Mesothelial cell of epicardium (in vitro differentiated cells): ENCODE measurements at places on chromosomes 3 and 15. TPM values are rescaled to one million over a fixed set of nuclear protein-coding genes. Genes with fewer than 3 reads are reported as not detected.

GRCh38 chr3:191972714-191973398 lies 511.9 kb downstream of the PYDC2 start:
- no peak for DNase-seq
- H3K27me3 ChIP-seq = no peaks in the 10 kb centered on the region
- no peaks in the 10 kb centered on the region for H3K36me3 ChIP-seq
- peaks cover 2% of the 10 kb centered on the region for H3K4me1 ChIP-seq

MESP2 gene
- total RNA-seq = 0.29 TPM in 1 of 3 replicates, not detected in the others

DNA sequence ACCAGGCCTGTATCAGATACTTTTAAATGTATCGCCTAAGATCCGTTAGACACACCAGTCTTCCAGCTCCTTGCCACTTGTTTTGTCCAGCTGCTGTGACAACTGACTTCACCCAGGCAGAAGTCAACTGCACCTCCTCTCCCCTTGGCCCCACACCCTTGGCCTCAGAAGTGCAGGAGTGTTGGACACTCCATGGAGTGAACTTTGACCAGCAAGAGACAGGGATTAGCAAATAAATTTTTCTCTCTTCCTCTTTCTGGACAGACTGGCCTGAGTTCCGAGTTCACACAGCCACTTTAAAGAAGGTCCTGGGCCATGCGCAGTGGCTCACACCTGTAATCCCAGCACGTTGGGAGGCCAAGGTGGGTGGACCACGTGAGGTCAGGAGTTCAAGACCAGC lies 2.9 kb upstream of the CLN6 start:
- H3K27ac ChIP-seq = no peak overlapping the region
- DNase-seq = no peak
- no peaks in the 10 kb centered on the region for H3K27me3 ChIP-seq

GRCh38 chr15:74958320-74958907 lies 1.8 kb upstream of the RPP25 start:
- H3K36me3 ChIP-seq = no peaks in the 10 kb centered on the region
- no peak overlapping the region for H3K27ac ChIP-seq
- H3K4me3 ChIP-seq = peak overlapping the region; percentile 53
- peaks cover 87% of the 10 kb centered on the region for H3K27me3 ChIP-seq
- no peak for DNase-seq
- peaks cover 26% of the 10 kb centered on the region for H3K4me1 ChIP-seq

BCL2A1 gene
- 0.23 to 0.71 TPM (median 0.49 TPM) in 3 replicates for total RNA-seq

PLA1A gene
- total RNA-seq = not detected in 3 replicates

KLHL40 gene
- total RNA-seq = not detected in 3 replicates

GRCh38 chr15:44501768-44502366 lies 35.1 kb upstream of the EIF3J start:
- peaks cover 18% of the 10 kb centered on the region for H3K36me3 ChIP-seq
- no peaks in the 10 kb centered on the region for H3K27me3 ChIP-seq
- no peak overlapping the region for H3K27ac ChIP-seq
- DNase-seq = no peak
- no peak overlapping the region for H3K4me3 ChIP-seq

P2RY12 gene
- not detected in 3 replicates for total RNA-seq

- no peak overlapping the region for H3K4me3 ChIP-seq
- peak overlapping the region; percentile 25 for H3K27ac ChIP-seq
- no peak for DNase-seq
- H3K4me1 ChIP-seq = peaks cover 5% of the 10 kb centered on the region
These were observed 24.3 kb downstream of the ZDHHC19 start for GRCh38 chr3:196186651-196187573.

DNA sequence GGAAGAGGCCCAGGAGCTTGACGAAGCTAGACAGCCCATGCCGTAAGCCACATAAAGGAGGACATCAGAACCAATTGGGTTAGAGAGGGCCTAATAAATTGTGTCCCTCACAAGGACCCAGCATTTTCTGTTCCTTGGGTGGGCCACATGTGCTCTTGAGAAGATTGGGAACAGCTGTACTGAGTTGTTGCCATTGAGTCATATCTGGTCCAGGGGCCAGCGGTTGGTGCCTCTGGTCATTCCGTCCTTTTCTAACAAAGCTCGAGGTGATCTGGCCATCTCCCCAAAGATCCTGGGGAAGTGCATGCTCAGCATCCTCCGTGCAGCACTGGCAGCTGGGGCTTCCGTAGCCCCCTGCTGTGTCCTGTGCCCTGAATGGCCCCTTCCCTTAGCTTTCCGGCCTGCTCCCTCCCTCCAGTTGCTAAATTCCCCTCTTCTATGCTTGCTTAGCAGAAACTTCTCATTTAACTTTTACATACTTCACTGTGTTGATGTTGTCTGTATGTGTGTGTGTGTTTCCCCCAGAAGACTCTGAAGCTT lies 73.0 kb downstream of the EEFSEC start:
- no peak for DNase-seq
- H3K27ac ChIP-seq = peak overlapping the region; percentile 24
- no peaks in the 10 kb centered on the region for H3K27me3 ChIP-seq
- peaks cover 14% of the 10 kb centered on the region for H3K36me3 ChIP-seq

DNA sequence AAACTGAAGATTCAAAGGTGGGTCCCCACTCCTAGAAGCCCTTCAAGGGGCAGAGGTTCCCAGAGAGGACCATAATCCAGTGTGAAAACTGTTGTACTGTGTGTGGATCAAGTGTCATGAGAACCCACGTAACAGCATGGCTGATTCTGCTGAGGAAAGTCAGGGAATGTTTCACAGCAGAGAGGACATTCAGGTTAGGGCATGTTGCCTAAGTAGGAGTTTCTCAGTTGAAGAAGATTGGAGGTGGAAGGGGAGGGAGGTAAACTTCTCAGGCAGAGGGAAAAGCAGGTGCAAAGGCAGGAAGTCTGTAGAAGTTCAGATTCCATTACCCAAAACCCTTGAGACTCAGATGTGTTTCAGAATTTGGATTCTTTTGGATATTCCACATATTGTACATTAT lies 246.1 kb upstream of the NR2E3 start:
- DNase-seq = no peak
- H3K4me3 ChIP-seq = no peak overlapping the region
- H3K36me3 ChIP-seq = peaks cover 3% of the 10 kb centered on the region
- no peak overlapping the region for H3K27ac ChIP-seq

SLC51A gene
- total RNA-seq = 0.57 to 0.80 TPM in 2 of 3 replicates, not detected in the other

DNA sequence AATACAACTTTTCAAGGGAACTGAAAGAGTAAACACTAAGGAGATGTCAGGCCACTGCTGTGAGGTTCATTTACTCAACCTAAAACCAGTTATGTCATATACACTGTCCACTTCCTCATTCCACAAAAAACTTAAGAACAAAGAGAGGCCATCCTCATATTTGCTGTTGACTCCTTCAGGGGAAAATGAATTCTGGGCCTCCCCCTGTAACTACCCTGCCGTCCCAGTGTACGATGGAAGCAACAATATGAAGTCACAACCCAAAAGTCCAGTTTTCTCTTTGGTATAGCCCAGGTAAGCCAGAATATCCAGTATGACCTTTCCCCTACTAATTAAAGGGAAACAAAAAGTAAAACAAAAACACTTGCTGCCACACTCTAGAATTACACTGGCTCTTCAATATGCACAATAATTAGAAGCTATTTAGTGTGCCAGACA lies 16.2 kb downstream of the CEP152 start:
- H3K36me3 ChIP-seq = peaks cover 12% of the 10 kb centered on the region
- peaks cover 8% of the 10 kb centered on the region for H3K4me1 ChIP-seq
- no peak overlapping the region for H3K4me3 ChIP-seq
- no peak for DNase-seq
- peak overlapping the region; percentile 89 for H3K27ac ChIP-seq

GRCh38 chr15:73442421-73442820 lies 543 bp upstream of the REC114 start:
- DNase-seq = no peak
- no peak overlapping the region for H3K4me3 ChIP-seq
- H3K36me3 ChIP-seq = no peaks in the 10 kb centered on the region
- H3K4me1 ChIP-seq = no peaks in the 10 kb centered on the region
- H3K27ac ChIP-seq = no peak overlapping the region

DNA sequence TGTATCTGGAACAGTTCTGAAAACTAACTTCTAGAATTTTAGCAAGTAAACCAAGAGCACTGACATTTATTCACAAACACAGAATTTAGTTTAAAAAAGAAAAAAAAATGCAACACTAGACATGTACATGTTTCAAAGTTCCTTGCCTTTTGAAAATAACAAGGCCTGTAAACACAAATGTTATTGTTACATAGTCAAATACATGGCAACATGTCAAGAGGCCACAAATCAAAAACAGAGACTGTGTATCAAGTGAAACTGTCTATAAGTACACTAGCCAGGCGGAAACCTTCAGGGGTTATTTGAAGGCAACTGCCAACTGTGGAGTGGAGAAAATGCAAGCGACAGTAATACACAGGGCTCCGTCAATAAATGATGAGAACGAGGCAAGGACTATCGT lies 547.6 kb downstream of the FOXP1 start:
- H3K36me3 ChIP-seq = peaks cover 42% of the 10 kb centered on the region
- peaks cover 19% of the 10 kb centered on the region for H3K4me1 ChIP-seq

- H3K4me3 ChIP-seq = no peak overlapping the region
- H3K27ac ChIP-seq = peak overlapping the region; percentile 43
- peaks cover 24% of the 10 kb centered on the region for H3K36me3 ChIP-seq
- no peaks in the 10 kb centered on the region for H3K27me3 ChIP-seq
- peaks cover 7% of the 10 kb centered on the region for H3K4me1 ChIP-seq
These were observed 28.7 kb downstream of the TAMM41 start for GRCh38 chr3:11818033-11818432.

DNA sequence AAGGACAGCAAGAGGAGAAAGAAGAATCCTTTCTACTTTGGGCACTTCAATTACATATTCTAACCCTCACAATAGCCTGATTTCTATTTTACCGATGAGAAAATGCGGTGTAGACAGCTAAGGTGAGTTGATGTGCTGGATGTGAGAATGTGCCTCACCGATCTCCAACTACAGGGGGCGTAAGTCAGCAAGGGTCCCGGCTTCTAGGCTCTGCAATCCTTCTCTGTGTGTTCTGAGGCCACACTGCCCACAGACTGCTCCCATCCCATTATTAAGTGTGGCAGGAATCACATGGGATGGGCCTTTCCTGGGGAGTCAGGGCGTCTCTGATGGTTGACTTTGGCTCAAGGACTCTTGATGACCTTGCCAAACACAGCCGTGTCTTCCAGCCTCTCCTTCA lies 23.6 kb upstream of the RPL35A start:
- peaks cover 23% of the 10 kb centered on the region for H3K36me3 ChIP-seq
- DNase-seq = no peak
- no peak overlapping the region for H3K4me3 ChIP-seq
- no peak overlapping the region for H3K27ac ChIP-seq
- no peaks in the 10 kb centered on the region for H3K27me3 ChIP-seq
